Nucleus accumbens (tissue), 56 donors: ENCODE measurements at places on chromosomes 12 and 14.

DNA sequence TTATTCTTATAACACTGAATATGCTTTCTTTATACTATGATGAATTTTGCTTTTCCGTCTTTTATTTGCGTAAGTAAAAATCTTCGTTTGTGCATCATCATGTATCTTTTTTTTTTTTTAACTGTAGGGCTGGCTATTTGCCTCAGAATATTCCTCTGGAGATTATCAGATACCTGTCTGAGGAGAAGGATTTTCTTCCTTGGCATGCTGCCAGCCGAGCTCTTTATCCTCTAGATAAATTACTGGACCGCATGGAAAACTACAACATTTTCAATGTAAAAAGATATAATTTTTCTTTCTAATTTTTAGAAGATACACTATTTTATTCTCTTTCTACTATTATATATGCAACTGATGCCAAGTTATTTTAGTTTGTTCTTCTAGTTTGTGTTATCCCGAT lies 346.6 kb downstream of the TRHDE start:
- DNase-seq = no peak

GRCh38 chr14:54010981-54011380 lies 54.4 kb upstream of the BMP4 start:
- no peak for DNase-seq

DNA sequence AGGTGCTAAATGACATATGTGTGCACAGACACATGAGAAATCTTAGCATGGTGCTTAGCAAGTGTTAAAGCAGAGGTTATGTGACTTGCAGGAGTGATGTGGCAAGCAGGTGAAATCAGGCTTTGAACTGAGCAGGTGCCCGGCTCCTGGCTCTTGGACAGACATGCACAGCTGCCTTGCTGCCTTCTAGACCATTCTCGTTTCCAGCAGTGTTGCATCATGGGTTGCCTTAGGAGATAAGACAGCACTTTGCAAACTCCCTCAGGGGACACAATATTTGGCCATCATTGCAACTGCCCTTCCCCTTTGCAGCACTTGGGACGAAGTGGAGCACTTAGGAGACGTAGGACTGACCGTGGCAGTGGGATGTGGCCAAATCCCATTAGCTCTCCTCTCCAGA lies 17.2 kb upstream of the GSC start:
- DNase-seq = no peak

DNA sequence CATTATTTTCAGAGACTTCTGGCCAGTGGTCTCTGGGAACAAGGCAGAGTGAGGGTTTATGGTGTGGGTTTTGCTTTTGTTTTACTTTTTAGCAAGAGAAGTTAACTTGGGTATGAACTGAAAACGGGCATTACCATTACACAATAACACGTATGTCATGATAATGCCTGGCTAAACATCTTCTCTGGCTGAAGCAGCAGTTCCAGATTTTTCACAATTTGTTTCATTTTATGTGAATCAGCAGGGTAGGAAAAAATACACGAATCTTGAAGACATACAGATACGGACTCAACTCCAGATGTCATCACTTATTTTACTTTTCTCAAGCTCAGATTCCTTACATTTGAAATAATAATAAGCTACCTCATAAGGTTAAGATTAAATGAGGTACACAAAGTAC lies 2.5 kb upstream of the PCNX4 start:
- DNase-seq = no peak

- DNase-seq = no peak
Measured at GRCh38 chr12:96578526-96579125, 89.2 kb downstream of the CFAP54 start.

DNA sequence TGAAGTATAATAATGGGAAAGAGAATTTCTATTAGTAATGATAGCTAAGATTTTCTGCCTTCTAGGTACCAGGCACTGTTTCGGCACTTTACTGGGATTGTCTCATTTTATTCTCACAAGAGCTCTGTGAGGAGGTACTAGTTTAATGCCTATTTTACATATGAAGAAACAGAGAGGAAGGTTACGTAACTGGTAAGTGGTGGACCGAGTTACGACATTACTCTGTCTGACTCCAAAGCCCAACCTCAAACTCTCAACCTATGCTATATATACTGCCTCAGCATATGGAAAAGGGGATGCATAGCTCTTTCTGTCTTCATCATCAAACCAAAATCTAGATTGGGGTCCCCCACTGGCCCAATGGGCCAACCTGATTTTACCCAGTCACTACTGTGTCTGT lies 133.5 kb downstream of the KTN1 start:
- no peak for DNase-seq

GRCh38 chr12:50256761-50257160 lies 26.6 kb downstream of the LIMA1 start:
- no peak for DNase-seq
